ENCODE measurements at places on chromosomes 16 and 17. TPM values are rescaled to one million over a fixed set of nuclear protein-coding genes. Genes with fewer than 3 reads are reported as not detected.

- no peak for DNase-seq
Observed at GRCh38 chr17:76170114-76170513, 29.1 kb upstream of the FOXJ1 start.

DNA sequence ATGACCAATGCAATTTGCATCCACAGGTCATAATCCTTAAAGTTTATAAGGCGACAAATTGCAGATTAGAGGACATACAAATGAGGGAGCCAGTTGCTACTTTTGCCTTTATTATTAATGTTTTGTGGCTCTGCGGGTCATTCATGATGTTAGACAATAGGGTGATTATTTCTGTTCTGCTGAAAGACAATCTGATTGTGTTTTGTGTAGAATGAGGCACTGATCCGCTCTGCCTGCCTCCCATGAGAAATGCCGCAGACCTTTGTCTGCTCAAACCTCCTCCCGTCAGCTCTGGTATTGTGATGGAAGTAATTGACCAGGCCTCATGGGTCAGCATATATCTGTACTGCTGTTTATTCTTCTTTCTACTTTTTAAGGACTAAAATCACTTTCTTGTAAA lies 224.9 kb downstream of the PRKCA start:
- no peak for DNase-seq

GRCh38 chr17:44345454-44346026 lies 438 bp downstream of the GRN start:
- DNase-seq: no peak

- no peak for DNase-seq
Observed at GRCh38 chr16:48434653-48435317, 49.6 kb upstream of the SIAH1 start.

- DNase-seq: no peak
Observed at GRCh38 chr16:82924075-82924854, 297.5 kb downstream of the CDH13 start.

DNA sequence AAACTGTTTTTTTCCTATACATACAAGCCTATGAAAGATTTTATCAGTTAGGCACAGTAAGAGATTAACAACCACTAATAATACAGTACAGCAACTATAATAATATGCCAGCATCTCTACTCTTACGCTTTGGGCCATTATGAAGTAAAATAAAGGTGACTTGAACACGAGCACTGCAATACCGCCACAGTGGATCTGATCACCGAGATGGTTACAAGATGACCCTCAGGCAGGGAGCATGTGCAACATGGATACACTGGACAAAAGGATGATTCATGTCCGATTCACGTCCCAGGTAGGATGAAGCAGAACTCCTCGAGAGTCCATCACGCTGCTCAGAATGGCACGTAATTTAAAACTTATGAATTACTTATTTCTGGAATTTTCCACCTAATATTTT lies 10.5 kb downstream of the PELP1 start:
- no peak for DNase-seq

GRCh38 chr16:9384141-9384540 lies 292.7 kb downstream of the HAPSTR1 start:
- no peak for DNase-seq

DNA sequence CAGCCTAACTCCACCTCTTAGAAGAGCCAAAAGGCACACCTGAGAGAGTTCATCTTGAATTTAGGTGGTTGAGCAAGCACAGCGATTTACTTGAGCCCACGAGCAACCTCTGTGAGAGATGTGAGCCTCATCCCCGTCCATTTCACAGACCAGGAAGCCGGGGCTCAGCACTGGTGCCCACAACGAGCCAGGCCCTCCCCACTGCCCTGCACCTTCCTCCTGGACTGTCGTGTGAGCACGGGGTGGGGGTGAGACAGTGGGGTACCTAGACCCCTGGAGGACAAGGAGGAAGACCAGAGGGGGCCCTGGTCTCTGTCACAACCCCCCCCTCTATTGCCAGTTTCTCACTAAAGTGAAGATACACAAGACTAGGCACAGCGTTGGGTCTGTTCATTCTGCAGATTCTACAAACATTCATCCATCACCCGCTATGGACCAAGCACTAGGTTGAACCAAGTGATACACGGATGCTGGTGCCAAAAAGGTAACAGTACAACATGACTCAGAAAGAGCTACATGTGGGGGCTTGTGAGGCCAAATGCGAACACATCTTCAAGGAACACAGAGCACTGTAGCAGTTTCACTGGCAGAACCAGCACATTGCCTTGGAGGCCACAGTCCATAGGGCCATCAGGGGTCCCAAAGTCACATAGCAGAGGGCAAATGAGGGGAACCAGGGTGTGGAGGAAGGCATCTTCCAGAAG lies 231.9 kb downstream of the PARN start:
- no peak for DNase-seq

DNA sequence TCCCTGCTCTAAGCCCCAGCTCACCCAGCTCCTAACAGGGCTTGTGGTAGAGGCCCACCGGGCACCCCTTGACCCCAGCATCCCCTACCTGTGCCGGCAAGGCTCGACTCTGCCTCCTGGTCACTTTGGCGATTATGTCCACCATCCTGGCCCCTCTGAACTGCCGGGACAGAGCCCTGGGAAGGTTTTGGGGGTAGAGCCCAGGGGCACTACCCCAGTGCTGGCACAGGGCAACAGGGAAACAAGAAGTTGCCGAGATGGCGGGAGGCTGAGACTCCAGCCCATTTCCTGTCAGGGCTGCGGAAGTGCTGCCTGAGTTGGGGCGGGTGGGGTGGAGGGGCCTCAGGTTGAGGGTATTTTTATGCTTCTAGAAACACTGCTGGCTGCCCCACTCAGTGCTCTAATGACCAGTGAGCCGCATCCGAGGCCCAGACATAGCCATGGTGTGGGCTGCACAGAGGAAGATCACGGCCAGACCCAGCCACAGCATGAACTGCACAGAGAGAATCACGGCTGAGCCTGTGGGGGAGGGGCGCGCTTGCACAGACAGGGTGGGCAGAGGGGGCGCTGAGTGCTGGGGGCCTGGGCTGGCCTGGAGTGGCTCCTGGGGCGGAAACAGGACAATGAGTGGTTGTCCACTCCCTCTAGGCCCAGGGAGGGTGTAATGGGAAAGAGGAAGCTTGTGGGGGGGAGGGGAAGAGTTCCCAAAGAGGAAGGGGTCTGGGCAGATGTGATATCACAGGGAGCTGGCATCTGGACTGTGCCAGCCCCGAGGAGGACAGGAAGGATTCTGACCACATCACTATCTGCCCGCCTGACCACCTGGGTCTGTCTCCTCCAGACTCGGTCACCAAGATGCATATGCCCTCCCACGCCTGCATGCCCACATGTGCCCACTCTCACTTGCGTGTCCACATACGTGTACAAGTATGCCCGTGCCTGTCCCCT lies 22.3 kb downstream of the ARHGAP27 start:
- peak; percentile 75 for DNase-seq

The MMP28 gene
- total RNA-seq: 8.6 TPM

The HEXIM1 gene
- total RNA-seq: 35.9 TPM

The CDC6 gene
- total RNA-seq: 8.5 TPM

The UMOD gene
- total RNA-seq: not detected

The CACNG5 gene
- total RNA-seq: not detected

The SOX15 gene
- total RNA-seq: 0.32 TPM

The GLP2R gene
- total RNA-seq: 2.3 TPM
